ENCODE measurements at places on chromosomes 6 and 20.

DNA sequence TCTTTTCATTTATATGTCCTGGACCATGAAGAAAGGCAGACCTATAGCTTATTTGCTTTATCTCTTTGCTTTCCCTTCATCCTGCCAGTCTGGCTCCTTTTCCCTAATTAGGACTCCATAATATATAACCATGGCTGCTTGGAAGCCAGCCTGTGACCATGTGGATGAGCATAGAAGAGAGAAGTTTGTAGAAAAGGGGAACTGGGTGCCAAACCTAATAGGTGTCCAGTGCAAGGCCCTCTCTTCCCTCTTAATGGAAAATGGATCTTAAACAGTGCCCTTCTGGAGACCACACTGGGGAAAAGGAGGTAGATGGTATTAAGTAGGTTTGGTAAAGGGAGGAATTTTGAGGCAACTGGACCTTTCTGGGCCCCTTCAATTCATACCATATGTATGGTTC, 16.7 kb upstream of the OSTM1 start:
- no peak for DNase-seq

DNA sequence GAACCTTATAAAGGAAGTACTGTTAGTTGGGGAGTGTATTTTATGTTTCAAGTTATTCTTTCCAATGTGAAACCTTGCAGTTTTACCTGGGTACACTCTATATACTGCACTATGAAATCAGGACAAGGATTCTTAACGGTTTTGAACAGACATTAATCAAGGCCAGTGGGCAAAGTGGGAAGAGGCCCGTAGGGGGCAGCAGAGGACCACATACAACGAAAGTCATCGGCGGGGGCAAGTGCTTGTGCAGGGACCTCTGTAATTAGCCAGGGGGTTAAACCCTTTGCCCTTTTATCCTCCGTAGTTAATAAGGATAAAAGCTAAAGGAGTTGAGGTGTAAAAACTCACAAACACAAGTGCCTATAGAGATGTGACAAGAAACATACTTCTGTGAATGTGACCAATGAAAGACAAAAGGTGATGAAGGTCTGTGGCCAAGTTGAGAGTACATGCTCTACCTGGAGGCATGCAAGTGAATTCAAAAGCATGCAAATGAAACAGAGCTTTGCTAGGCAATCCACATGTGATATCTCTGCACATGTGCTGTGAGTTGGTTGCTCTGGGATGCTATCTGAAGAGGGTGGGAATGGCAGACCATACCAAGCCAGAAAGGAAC, 392.7 kb upstream of the MAN1A1 start:
- DNase-seq = no peak

DNA sequence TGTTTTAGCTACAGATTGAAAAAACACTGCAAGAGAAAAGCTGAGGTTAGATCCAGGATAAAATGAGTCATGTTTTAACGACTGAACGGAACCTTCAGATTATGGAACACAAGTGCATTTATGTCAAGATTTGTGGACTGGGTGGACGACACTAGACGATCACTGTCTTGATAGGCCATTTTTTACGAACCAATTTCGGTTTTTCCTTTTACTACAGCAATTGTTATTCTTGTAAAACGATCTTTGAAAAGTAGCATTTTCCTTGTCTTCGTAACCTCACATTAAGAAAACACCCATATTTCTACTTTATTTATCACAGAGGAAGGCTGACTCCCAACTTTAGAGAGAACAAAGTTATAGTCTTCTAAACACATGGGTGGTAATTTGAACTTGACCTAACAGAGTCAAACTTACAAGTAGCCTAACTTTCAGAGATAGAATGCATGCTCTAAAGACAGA, 294.2 kb upstream of the TCF21 start:
- DNase-seq = no peak

DNA sequence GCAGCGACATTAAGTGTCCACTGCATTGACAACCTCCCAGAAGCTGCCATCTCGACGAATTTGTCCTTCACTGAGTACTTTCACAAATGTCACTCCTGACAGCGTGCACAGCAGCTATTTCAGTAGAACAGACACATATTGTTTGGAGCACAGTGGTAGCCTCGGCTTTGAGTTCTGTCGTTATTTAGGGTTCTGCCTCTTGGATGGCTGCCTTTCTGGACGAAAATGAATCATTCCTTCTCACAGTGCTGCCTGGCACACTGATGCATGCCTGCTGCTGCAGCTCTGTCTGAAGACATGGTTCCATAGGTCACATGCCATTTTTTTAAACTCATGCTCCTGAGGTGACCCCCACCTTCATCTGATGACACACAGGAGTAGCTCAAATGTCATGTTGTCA, 477.0 kb downstream of the C6orf118 start:
- DNase-seq = no peak

- DNase-seq = no peak
These were observed 30.5 kb downstream of the FAM8A1 start for GRCh38 chr6:17630511-17631073.

DNA sequence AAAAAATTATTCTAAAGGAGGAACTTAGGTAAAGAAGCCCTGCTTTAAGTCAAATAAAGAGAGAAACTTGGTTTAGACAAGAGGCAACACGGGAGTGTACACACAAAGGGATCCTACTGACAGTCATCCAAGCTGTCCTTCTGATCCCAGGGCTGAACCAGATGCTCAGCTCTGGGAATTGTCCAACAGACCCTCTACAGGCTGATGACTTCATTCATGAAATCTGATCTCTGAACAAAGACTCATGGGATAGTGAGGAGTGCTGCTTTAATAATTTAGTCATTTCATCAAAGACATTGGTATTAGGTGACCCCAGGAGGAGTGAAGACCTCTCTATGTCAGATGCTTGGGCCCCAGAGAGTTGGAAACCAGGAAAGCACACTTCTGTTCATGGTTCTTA, 65.6 kb upstream of the ARMH2 start:
- no peak for DNase-seq

DNA sequence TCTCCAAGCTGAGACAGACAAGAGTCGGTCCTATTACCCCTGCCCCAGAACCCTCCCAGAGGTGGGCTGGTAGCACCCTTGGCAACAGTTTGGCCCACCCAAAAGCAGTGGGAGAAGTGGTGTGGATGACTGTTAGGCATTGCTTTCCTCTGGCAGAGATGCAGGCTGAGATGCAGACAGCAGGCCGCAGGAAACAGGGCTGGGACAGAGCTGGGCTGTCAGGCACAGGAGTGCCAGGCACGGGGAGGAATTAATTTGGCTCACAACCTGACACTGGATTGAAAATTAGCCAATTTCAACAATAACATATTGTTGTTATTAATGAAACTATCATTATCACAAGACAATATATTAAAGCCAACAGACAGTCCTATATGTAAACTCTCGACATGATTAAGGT, 15.7 kb upstream of the SIRT5 start:
- DNase-seq = no peak

- DNase-seq = no peak
These were observed 5.4 kb downstream of the ADGRB3 start for GRCh38 chr6:68640491-68640835.

GRCh38 chr6:153301602-153302001, 170.5 kb upstream of the RGS17 start:
- no peak for DNase-seq

DNA sequence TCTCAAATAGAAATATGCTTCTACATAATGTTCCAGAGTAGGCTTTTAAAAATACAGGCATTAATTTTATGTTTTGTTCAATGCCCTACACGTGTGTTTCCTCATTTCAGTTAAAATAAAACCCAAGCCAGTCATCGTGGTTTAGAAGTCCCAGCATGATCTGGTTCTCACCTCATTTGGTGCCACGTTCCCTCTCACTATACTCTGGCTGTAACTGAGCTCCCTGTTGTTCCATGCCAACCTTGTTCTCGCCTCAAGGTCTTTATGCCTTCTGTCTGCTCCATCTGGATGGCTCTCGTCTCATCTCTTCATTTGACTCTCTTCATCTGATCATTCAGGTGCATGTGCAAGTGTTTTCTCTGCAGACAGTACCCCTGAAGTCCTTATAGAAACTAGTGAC, 32.6 kb downstream of the HDGFL1 start:
- DNase-seq = no peak

DNA sequence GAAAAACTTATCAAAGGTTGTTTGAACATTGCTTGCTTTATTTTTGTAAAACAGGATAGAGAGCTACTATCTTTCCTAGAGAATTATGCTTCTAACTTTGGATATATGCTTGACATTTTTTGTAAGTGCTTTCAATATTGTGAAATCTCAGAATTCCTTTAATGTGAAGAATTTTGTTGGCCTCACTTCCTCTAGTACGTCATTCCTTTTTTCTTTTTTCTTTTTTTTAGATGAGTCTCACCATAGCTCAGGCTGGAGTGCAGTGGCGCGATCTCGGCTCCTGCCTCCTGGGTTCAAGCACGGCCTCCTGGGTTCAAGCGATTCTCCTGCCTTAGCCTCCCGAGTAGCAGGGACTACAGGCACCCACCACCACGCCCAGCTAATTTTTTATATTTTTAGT, 668.1 kb downstream of the RFPL4B start:
- no peak for DNase-seq

DNA sequence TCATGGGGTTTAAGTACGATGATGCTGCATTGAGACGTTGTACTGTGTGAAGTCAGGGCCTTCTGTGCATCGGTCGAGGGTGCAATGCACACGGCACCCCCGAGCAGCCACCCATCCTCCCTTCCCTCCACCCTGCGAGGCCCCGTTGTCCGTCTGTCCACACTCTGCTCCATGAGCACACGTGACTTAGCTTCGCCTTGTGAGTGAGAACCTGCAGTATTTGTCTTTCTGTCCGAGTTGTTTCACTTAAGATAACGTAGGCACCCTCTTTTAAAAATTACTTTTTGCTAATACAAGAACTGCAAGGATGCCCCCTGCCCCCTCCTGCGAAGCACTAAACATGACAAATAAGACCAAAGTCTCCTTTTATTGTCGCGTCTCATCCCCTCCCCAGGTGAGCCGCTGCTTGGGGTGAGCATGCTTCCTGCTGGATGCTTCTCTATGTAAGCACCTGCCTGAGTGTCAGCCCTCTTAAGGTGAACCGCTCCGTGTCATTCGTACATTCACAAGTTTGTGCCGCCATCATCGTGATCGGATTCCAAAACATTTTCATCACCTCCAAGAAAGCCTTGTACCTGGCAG, 3.6 kb upstream of the RBBP8NL start:
- no peak for DNase-seq

All from stimulated activated CD4-positive, alpha-beta T cell treated with anti-CD3 and anti-CD28 coated beads, TNF-alpha, amount 100 ng/mL, for 1 hour (primary cell).